Activated T-cell treated with anti-CD3 and anti-CD28 coated beads, Interleukin-2, amount 50 U/mL, for 24 hours (primary cell): ENCODE measurements at places on chromosomes 13 and 19.

- no peak for DNase-seq
These were observed 1352.5 kb downstream of the UQCRFS1 start for GRCh38 chr19:27860309-27860934.

GRCh38 chr13:89982407-89983095, 1364.9 kb upstream of the MIR17HG start:
- no peak for DNase-seq

- DNase-seq: no peak
These were observed 163.7 kb upstream of the KL start for GRCh38 chr13:32852526-32852925.

GRCh38 chr19:11446652-11447301, 11.3 kb downstream of the PRKCSH start:
- peak; percentile 60 for DNase-seq

DNA sequence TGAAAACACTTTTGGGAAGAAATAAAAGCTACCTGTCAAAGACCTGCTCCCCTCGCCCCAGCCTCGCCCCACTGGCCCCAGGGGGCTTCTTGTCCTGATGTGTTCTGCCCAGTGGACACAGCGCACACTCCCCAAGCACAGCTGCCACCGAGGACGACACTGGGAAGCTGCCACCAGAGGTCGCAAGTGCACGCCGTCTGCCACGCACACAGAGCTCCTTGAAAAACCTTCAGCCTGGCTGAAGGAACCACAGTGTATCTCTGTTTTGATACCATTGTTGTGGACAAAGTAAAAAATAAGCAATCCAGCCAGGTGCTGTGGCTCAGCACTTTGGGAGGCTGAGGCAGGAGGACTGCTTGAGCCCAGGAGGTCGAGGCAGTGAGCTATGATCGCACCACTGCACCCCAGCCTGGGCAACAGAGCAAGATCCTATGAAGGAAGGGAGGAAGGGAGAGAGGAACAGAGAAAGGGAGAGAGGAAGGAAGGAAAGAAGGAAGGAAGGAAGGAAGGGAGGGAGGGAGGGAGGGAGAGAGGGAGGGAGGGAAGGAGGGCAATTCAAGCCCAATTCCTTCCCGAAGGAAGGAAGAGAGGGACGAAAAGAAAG, 57.3 kb downstream of the CEBPG start:
- peak; percentile 77 for DNase-seq

DNA sequence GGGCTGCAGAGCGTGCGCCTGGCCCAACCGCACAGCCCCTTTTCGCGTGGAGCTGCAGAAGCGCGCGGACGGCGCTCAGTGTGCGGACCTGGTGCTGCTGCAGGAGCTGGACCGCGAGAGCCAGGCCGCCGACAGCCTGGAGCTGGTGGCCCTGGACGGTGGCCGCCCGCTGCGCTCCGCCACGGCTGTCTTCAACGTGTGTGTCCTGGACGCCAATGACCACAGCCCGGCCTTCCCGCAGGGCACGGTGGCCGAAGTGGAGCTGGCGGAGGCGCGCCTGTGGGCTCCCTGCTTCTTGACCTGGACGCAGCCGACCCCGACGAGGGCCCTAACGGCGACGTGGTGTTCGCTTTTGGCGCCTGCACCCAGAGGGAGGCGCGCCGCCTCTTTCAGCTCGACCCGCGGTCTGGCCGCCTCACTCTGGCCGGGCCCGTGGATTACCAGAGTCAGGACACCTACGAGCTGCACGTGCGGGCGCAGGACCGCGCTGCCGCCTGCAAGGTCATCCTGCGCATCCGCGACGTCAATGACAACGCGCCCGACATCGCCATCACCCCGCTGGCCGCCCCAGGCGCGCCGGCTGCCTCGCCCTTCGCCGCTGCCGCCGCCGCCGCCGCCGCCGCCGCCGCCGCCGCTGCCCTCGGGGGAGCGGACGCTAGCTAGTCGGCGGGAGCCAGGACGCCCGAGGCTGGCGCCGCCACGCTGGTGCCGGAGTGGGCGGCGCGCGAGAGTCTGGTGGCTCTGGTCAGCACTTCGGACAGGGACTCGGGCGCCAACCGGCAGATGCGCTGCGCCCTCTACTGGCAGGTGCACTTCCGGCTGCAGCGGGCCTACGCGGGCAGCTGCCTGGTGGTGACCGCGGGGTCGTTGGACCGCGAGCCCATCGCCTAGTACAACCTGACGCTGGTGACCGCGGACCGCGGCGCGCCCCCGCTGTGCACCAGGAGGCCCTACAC, 172.2 kb downstream of the OLFM4 start:
- no peak for DNase-seq

- DNase-seq: no peak
These were observed 33.8 kb upstream of the MEDAG start for GRCh38 chr13:30872276-30872594.

DNA sequence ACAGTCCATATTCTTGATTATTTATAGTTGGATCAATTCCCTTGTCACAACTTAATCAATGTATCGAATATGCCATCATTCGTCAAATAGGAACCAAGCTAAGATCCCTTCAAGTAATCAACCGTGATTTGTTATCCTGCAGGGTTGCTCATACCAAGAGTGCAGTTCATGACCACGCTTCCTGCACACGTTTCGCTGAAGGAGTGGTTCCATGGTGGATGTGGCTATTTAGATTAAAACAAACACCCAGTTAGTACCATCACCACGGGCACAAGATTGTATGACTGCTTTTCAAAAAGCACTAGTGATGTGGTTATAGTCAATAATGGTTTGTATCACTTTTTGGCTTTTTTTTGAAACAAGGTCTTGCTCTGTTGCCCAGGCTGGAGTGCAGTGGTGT, 41.1 kb upstream of the CCNE1 start:
- no peak for DNase-seq

DNA sequence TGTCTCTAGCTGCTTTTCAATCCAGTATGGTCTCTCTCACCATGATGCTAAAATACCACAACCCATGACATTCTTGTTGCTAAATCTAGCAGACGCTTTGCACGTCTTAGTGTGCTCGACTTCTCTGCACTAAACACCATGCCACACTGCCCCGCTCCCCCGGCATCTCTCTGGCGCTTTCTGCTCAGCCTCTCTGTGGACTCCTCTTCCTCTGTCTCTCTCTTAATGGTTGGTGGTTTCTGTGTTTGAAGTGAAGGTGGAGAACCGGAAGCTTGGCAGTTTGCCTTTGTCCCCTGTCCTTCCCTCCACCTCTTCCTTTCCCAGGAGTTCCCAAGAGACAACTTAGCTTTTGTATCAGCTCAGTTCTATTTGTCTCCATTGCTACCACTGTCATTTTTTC, 8.8 kb downstream of the ERCC5 start:
- no peak for DNase-seq

GRCh38 chr19:43575955-43576878, 616 bp downstream of the PINLYP start:
- no peak for DNase-seq

- no peak for DNase-seq
These were observed 15.0 kb downstream of the NFIX start for GRCh38 chr19:13010038-13010991.

DNA sequence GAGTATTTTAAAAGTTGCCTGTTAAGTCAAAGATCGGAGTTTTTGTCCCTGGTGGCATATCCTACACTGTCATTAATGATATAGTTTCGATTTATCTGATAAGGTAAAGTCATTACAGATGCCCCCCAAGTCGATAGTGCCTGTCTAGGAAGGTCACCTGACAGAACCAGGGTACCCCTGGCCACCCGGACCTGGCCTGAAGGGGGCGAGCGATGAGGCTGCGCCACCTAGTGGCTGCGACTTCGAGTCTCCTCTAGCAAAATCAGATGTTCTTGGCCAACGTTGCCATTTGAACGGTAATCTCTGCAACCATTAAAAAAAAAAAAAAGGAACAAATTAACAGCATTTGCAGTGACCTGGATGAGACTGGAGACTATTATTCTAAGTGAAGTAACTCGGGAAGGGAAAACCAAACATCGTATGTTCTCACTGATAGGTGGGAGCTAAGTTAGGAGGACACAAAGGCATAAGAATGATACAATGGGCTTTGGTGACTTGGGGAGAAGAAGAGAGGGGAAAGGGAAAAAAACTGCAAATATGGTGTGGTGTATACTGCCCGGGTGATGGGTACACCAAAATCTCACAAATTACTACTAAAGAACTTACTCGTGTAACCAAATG, 565.1 kb downstream of the LIG4 start:
- peak; percentile 37 for DNase-seq

GRCh38 chr19:56348289-56348877, 33.7 kb upstream of the ZSCAN5A start:
- DNase-seq: no peak

GRCh38 chr13:45542878-45543277, 72.7 kb downstream of the ERICH6B start:
- no peak for DNase-seq

GRCh38 chr13:90974249-90974975, 373.1 kb upstream of the MIR17HG start:
- no peak for DNase-seq

- no peak for DNase-seq
These were observed 20.7 kb downstream of the POMP start for GRCh38 chr13:28679628-28680027.

- DNase-seq: no peak
These were observed 237.0 kb downstream of the LACC1 start for GRCh38 chr13:44116562-44117332.

DNA sequence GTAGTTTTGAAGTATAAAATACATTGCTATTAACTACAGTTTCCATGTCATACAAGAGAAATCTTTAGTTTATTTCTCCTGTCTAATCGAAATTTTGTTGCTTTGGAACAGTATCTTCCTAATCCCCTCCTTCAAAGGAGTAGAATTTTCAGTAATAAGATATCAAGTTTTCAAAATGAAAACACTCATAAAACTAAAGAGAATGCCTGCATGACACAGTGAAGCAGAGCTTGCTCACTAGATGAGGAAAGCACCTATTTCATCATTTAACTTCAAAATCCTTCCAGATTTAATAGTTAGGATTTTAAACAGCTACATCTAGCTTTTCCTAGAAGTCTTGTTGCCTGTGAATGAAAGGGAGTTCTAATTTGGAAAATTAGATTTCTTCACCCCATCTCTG, 80.8 kb downstream of the TNFSF11 start:
- DNase-seq: no peak

- no peak for DNase-seq
These were observed 98.0 kb upstream of the DIAPH3 start for GRCh38 chr13:60261432-60262351.

DNA sequence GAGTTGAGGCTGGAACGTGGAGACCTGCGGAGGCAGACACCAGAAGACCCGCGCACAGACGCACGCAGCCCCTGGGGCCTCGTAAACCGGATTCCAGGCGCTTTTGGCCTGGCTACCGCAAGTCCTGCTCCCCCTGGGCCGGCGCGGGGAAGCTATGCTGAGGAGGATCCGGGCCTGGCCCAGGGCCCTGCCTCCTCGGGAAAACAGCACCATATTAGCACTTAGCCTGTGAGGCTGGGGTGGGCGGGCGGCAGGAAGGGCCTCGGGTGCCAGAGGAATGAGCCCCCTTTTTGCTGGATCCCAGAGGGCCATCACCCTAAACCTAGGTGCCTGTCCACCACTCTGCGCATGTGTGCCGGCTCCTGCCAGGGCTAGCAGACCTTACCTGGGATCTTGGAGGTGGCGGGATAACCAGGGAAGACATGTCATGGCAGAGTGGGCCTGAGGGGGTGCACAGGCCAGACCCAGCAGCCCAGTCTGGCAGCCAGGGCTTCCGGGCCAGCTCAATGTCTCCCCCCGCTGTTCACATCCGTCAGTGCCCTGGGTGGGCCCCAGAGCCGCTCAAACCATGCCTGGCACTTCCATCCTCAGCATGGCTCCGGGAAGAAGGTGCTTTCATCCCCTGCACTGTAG, 7.3 kb downstream of the ELOF1 start:
- DNase-seq: no peak

DNA sequence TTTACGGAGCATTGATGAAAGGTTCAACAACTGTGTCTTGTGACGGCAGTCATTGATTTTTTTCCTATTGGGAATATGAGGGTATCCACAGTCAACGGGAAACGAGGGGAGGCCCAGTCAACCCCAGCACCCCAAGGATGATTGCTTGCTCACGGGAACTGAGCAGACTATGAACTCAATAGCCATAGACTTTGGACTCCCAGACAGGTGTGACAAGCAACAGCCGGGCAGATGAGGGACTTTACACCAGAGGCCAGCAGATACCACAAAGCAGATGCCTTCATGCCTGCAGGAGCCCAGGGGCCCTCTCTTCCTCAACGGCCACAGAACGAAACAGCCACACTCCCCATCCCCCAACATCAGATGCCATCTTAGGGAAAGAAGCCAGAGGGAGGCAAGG, 80.3 kb upstream of the FLT1 start:
- DNase-seq: no peak

DNA sequence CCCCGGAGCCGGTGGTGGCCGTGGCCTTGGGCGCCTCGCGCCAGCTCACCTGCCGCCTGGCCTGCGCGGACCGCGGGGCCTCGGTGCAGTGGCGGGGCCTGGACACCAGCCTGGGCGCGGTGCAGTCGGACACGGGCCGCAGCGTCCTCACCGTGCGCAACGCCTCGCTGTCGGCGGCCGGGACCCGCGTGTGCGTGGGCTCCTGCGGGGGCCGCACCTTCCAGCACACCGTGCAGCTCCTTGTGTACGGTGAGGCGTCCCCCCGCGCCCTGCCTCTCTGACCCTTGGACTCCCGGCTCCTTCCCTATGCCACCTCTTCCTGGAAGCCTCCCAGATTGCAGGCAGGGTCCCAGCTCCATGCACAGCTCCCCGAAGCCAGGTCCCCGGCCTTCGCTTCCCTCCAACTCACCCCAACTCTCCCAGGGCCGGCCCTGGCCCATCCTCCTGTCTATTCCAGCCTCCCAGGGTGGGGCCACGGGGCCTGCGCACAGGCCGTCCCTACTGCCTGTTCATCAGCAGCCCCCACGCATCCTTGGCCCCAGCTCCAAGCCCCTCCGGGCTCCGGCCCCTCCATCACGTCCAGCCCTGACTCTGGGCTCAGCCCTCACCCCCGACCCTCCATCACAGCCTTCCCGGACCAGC, 1.7 kb downstream of the MADCAM1 start:
- DNase-seq: no peak

DNA sequence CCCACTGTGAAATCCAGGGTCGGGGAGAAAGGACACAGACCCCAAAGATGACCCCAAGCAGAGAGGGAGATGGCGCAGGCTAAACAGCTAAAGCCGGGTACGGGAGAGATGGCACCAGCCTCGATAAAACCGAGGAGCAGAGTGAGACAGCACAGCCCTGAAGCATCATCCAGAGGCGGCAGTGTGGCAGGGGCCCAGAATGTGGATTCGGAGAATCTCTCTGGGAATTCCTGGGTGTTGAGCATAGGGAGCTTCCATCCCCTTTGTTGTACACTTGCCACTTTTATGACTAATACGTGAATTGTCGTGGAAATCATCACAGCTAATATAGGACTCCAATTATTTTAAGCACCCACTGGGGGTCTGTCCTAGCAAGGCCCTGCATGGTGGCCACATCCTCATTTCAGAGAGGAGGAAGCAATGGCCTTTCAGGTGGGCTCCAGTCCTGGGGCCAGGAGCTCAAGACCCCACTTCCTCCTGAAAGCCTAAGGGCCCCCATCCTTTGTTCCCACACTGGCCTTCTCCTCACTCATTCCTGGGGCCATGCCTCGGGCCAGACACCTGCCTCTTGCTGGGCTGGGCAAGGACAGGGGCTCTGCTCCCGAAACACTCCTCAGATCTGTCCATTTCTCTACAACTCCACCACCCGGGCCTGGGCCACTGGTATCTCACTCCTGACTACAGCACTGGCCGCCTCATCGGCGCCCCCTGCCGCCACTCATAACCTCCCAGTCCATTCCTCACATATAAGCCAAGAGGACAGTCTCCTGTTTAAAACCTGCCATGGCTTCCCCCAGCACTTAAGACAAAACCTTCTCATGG, 29.3 kb upstream of the ATP1A3 start:
- peak; percentile 37 for DNase-seq
